Naive B cell (primary cell): ENCODE measurements at places on chromosomes 11 and 22. TPM values are rescaled to one million over a fixed set of nuclear protein-coding genes. Genes with fewer than 3 reads are reported as not detected.

DNA sequence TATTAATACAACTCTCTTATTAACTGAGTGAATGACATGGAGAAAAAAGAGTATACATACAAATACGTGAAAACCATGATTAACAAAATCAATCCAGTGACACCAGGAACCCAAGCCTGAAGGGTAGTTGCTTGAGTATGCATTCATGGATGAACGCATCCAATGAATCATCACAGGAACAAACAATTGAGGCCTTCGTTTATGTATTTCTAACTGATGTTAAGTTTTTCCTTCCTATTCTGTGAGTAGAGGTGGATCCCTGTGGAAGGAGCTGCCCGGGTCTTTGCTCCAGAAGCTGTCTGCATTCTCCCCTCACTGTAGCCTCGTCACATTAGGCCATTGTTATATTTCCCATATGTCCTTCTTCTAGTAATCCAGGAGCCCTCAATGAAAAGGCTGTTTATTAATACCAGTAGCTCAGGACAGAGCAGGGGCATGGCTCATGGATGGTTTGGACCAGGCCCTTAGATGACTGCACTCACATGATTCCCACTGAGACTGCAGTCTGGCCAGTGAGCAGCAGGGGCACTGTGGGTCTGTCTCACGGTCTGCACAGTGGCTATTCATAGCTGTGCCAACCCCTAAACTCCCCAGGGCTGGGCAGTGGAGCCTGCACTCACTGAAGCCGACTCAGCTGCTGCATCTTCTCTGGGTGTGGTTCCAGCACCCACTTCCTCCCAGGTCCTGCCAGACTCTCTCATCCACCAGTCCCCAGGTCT, 128.1 kb upstream of the TOP3B start:
- peak overlapping the region; percentile 98 for H3K27ac ChIP-seq
- peak overlapping the region; percentile 85 for H3K4me3 ChIP-seq
- DNase-seq = peak; percentile 94
- H3K36me3 ChIP-seq = no peaks in the 10 kb centered on the region
- peaks cover 42% of the 10 kb centered on the region for H3K4me1 ChIP-seq

DNA sequence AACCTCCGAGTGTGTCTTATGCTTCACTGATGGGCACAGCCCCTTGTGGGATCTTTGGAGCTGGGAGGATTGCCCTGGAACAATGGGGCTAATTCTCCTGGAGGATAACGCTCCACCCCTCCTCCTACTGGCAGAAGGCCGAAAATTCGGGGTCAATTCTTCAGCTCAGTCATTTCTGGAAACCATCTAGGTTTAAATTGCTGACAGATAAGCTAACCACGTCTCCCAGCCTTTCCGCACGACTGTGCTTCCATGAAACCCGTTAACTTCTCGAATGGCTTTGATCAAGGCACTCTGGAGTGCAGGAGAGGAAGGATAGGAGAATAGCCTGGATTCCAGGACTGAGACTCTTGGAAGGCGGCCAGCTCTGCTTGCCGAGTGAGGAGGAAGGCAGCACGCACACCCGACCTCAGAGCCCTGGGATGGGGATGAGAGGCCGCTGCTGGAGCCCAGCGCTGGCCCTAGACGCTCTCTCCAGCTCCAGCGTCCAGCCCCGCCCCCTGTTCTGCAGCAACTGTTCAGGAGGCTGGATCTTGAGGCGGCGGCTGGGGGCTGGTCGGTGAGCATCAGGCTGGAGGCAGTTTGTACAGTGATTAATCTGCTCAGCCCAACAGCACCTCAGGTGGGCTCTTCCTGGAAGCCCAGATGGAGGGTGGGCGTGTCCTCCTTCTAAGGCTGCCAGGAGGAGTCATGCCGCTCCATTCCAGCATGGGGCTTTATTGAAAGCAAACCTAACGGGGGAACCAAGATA, 176.7 kb upstream of the NCAM1 start:
- H3K27ac ChIP-seq = no peak overlapping the region
- no peaks in the 10 kb centered on the region for H3K36me3 ChIP-seq
- no peak for DNase-seq
- no peaks in the 10 kb centered on the region for H3K4me1 ChIP-seq

DNA sequence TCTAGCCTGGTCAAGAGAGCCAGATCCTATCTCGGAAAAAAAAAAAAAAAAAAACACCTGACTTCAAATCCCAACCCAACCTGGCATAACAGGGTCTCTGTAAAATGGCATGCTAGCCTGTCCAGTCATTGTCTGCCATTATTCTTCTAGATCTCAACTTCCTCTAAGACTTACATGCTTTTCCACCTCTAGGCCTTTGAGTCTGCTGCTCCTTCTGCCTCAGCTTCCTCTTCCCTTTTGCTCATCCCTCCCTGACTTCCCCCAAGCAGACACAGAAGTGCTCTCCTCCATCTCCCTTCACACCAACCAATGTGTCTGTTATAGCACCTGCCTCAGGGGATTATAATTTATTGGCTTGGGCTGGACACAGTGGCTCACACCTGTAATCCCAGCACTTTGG, 7.8 kb downstream of the STK33 start:
- peak overlapping the region; percentile 36 for H3K4me3 ChIP-seq
- H3K27me3 ChIP-seq = no peaks in the 10 kb centered on the region
- DNase-seq = no peak

DNA sequence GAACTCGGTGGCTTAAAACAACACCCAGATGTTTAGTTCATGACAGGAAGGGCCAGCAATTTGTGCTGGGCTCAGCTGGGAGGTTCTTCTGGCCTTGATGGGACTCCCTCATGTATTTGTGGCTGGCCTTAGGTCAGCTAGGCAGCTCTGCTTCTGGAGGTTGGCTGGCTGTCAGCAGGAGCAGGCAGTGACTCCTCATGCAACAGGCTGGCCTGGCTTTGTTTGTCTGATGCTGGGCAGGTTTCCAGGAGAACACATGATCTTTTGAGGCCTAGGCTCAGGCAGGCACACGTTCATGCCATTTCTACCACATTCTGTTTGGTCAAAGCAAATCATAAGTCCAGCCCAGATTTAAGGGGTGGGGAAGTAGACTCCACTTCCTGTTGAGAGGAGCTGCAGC, 571.2 kb downstream of the TBC1D22A start:
- DNase-seq = no peak
- H3K4me1 ChIP-seq = no peaks in the 10 kb centered on the region
- peaks cover 19% of the 10 kb centered on the region for H3K27me3 ChIP-seq
- no peak overlapping the region for H3K4me3 ChIP-seq
- H3K27ac ChIP-seq = no peak overlapping the region

GRCh38 chr11:57373146-57373545, 7.8 kb downstream of the PRG3 start:
- DNase-seq = no peak
- peaks cover 7% of the 10 kb centered on the region for H3K4me1 ChIP-seq
- peaks cover 12% of the 10 kb centered on the region for H3K27me3 ChIP-seq

The ANAPC15 gene
- 50.9 TPM for polyA plus RNA-seq
